ENCODE measurements at places on chromosomes 12 and 14.

- no peak for DNase-seq
Measured at GRCh38 chr14:88983755-88984154, 159.3 kb downstream of the TTC8 start.

- DNase-seq = no peak
Measured at GRCh38 chr12:48938805-48939204, 13.5 kb upstream of the FKBP11 start.

GRCh38 chr14:82915381-82915780 is 1381.7 kb upstream of the SEL1L start:
- DNase-seq = no peak

- no peak for DNase-seq
Measured at GRCh38 chr12:12542964-12543363, 19.7 kb downstream of the DUSP16 start.

DNA sequence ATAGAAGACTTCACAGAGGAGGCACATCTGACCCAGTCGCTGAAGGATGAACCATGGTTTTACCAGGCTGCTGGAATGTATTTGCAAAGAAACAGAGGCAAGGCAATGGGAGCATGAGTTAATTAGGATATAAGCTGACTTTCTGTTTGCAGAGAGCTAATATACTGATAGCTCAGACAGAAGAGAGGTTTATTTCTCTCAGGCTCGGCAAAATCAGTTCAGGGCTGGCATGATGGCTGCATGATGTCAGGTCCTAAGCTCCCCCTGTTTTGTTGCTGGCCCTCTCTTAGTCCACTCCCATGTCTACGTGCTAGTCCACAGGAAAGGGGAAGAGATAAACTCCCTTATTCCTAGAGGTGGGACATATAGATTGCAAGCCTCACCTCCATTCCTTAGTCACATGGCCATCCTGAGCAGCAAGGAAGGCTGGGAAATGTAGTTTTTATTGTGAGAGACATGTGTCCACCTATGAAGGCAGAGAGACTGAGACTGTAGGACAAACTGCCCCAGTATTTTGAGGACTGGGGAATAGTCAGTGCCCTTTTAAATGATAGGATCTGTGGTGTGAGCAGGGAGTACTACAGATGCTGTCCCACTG is 224.5 kb downstream of the VRK1 start:
- DNase-seq = no peak

- DNase-seq = no peak
Measured at GRCh38 chr12:109880938-109881337, 597 bp upstream of the GLTP start.

- no peak for DNase-seq
Measured at GRCh38 chr12:120847392-120847791, 56.8 kb downstream of the SPPL3 start.

GRCh38 chr12:49646871-49647654 is 23.7 kb downstream of the PRPF40B start:
- no peak for DNase-seq

DNA sequence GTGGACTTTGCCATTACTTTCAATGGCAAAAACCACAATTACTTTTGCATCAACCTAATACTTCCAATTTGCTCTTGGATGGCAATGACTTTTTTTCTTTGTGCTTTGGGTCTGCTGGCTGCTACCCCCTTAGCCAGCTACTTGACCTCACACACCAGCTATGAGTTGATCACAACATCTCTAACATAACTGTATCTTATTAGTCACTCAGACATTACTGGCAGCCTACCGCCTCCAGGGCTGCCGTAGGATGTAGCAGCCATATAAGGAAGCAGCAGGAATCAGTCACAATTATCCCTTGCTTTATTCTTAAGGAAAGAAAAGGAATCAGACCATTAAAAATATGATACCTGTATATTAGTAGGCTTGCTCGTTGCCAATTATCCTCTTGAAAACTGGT is 260.5 kb downstream of the ADAMTS20 start:
- DNase-seq = no peak

GRCh38 chr14:39430762-39431415 is 1.3 kb downstream of the FBXO33 start:
- no peak for DNase-seq

GRCh38 chr12:132488127-132489077 is 1.5 kb upstream of the FBRSL1 start:
- no peak for DNase-seq

- DNase-seq = no peak
Measured at GRCh38 chr12:115799610-115800009, 477.9 kb downstream of the MED13L start.

DNA sequence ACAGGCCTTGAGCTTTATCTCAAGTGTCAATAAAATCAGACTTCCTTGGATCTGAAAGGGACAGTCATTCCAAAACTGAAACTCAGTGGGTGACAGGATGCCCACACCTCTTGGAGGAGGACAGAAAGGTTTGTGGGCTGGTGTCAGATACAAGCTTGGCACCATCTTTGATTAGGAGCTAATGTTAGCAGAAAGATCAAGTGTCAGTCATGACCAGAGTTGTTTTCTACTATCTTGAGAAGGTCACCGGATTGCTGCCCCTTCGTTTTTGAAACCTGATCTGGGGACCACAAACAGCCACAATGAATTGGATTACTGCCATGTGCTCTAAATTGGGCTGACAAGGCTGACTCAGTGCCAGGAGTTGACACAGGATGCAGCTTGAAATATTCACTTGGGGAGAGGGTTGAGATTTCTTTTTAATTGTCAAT is 88.3 kb downstream of the OTOGL start:
- DNase-seq = no peak

DNA sequence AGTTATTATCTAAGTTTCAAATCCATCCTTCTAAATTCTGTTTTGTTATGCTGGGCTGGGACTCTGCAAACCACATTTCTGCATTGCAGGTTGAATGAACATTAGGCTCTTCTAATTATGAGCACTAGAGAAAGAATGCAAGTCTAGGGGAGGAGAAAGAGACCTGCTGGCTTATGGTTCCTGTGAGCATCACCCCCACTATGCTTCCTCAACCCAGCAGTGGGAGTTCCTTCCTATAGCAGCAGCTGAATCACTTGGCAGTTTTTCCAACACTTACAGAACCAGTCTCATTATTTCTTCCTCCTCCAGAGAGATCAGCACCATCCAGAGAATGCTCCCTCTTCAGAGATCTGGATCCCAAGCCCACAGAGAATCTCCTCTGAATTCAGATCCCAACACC is 297.7 kb upstream of the CLEC14A start:
- no peak for DNase-seq

- DNase-seq = no peak
Measured at GRCh38 chr12:12217018-12217359, 49.9 kb downstream of the LRP6 start.

GRCh38 chr14:23580948-23581281 is 2.3 kb upstream of the JPH4 start:
- no peak for DNase-seq

GRCh38 chr12:88947486-88948043 is 367.3 kb upstream of the KITLG start:
- no peak for DNase-seq

DNA sequence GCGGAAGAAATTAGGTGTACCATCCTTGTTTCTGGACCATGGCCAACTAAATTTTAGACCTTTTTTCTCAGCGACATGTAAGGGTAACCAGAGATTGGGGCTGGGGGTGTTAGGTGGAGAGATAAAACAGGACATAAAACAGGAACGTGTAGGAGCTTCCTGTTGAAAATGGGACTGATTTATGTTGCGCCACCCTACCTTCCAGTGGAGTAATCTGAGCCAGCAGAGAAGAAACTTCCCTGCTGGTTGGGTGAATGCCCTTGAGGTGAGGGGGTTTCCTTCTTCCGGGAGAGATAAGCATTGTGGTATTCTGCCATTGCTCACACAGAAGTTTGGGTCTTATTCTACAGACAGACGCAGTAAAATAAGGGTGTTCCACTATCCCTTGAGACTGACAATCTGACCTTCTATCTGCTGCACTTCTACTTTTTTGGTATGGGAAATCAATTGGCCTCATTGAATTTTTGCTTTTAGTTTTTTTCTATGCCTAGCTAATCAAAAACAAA is 417.6 kb downstream of the PCNX1 start:
- DNase-seq = peak; percentile 30

GRCh38 chr14:36241183-36241582 is 64.7 kb upstream of the PTCSC3 start:
- DNase-seq = no peak

DNA sequence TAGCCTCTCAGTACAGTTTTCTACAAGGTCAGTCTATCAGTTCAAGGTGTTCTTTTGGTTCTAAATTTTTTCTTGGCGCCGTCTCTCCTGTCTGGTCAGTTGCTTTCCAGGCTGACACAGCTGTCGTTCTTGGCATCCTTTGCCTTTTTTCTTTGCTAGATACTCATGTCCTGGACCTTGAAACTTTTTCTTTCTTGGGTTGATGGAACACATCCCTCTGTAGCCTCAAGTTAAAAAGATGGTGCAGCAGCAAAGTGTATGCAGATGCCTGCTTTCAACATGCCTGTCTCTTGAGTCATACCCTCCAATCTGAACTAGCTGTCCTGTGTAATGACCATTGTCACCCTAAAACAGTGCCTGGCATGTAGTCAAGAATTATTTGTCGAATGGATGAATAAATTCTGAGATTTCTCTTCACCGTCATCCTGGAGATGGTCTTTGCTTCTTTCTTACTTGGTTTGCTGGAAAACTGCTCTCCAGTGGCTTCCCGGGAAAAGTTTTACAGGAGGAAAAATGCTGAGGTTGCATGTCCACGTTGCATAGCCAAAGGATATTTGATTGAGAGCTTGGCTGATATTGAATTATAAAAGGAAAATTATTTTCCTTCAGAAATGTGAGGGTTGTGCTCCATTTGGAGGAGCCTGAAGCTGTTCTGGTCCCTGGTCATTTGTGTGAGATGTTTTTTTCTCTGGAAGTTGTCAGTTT is 4.6 kb downstream of the NYNRIN start:
- DNase-seq = no peak

DNA sequence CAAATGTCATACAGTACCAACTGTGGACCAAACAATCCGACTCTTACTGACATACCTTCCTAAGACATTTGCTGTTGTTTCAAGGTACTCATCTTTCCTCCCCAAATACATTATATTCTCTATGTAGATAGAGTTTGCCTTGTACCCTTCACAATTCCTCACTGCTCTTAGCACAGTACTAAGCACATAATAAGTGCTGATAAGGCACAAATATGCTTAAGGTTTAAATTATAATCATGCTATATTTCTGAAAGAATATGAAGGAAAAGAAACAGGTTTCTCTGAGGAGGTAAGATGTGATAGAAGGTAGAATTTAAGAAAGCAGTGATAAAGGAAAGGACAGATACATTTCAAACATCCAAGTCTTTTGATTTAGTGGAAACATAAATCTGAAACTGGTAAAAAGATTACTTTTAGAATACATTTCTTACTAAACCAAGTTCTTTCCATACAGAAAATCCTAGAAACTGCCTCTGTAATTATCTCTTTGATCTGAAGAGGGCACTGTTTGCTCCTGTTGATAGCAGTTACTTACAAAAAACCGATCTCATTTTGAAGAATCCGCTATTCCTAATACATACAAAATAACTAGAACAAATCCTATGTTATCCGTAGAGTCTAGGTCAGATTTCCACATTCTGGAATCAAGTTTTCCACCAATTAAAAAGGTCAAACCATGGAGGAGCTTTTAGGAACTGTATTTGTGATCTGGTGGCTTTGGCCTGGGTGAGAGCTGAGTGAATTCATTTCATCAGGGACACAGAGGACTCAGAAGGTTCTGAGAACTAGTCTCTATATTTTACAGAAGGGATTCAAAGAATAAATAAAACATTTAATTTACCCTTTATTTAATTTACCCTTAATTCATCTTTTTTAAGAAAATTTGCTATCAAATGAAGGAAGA is 311.9 kb downstream of the DAD1 start:
- no peak for DNase-seq

DNA sequence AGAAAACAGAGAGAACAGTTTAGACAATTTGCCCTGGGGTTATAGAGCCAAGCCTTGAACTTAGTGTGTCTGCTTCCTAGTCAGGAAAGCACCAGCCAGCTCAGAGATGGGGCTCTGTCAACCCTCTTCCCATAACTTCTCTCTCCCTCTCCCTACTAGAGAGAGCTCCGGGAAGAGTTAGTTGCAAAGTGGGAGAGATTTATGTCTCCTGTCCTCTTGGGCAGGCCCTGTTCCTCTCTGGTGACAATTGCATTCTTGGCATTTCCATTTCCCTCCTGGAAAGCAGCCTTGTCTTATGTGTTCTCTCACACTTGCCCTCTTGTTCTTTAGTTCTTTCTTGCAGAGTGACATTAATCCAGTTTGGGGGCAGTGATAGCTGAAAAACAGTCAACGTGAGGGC is 42.1 kb upstream of the TUNAR start:
- DNase-seq = no peak

DNA sequence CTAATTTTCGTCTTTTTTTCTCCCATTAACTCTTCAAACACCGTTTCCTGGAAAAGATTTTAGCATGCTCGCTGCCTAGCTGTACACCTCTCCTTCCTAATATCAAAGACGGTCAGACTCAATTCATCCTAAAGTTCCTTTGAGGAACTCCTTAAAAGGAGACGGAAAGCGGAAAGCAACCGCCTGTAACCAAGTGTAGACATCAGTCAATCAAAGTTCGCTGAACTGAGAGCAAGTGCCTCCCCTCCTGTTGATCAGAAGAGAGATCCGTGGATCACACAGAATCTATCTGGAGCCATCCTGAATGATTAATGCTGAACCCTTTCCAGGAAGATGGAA is 412 bp upstream of the TEP1 start:
- peak; percentile 9 for DNase-seq
